ENCODE measurements at places on chromosomes 16 and 17. TPM values are rescaled to one million over a fixed set of nuclear protein-coding genes. Genes with fewer than 3 reads are reported as not detected.
A peak's percentile ranks its signal among the peaks of the same experiment; 100 is the strongest.

DNA sequence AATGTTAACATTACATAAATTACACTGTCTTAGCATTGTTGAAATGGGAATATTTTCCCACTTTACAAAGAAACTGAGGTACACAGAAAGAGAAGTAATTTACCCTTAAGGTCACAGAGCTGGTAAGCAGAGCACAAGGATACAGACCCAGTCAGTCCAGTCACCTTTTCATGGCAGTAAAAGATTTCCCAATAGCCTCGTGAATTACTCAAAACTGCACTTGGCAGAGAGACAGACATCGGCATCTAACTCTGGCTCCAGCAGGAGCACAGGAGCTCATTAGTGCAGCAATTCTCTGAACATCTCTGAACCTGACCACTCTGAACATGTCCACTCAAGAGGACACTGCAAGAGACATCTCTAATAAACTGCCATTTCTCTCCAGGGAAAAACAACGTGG, 3.1 kb downstream of the TEX2 start:
- no peak overlapping the region for H3K4me3 ChIP-seq
- H3K27ac ChIP-seq = no peak overlapping the region
- no peak for DNase-seq
- peaks cover 7% of the 10 kb centered on the region for H3K4me1 ChIP-seq
- peaks cover 6% of the 10 kb centered on the region for H3K27me3 ChIP-seq
- H3K36me3 ChIP-seq = no peaks in the 10 kb centered on the region

DNA sequence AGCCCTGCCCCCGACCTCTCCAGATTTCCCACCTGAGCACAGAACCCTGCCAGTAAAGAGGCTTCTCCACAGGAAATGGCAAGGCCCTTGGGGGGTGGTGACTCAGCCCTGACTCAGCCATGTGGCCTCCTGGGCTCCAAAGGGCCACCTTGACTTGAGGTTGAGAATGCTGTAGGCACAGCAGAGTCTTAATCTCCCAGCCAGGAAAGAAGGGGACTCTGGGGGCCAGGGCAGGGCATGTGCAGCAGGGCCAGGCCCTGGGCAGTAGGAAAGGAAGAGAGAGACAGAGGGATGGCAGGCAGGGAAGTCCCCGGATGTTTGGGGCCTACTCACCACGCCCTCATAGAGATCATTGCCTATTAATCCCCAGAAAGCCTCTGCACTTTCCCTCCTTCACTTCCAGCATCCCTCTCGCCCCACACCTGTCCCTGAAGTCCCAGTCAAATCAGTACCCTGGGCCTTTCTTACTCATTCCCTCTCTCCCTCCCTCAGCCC, 4.8 kb upstream of the ITGA3 start:
- H3K27ac ChIP-seq = no peak overlapping the region
- DNase-seq = no peak
- peaks cover 22% of the 10 kb centered on the region for H3K27me3 ChIP-seq
- no peaks in the 10 kb centered on the region for H3K36me3 ChIP-seq
- no peak overlapping the region for H3K4me3 ChIP-seq

GRCh38 chr16:13866073-13866472, 53.9 kb upstream of the ERCC4 start:
- H3K36me3 ChIP-seq = no peaks in the 10 kb centered on the region
- no peaks in the 10 kb centered on the region for H3K27me3 ChIP-seq
- H3K4me1 ChIP-seq = peaks cover 5% of the 10 kb centered on the region

- peaks cover 2% of the 10 kb centered on the region for H3K27me3 ChIP-seq
- peak; percentile 32 for DNase-seq
- H3K4me1 ChIP-seq = peaks cover 3% of the 10 kb centered on the region
- H3K4me3 ChIP-seq = no peak overlapping the region
- no peak overlapping the region for H3K27ac ChIP-seq
These were observed 364.0 kb downstream of the NPIPA8 start for GRCh38 chr16:17972460-17972943.

Gene TNFSF12
- total RNA-seq = 0.83 TPM

DNA sequence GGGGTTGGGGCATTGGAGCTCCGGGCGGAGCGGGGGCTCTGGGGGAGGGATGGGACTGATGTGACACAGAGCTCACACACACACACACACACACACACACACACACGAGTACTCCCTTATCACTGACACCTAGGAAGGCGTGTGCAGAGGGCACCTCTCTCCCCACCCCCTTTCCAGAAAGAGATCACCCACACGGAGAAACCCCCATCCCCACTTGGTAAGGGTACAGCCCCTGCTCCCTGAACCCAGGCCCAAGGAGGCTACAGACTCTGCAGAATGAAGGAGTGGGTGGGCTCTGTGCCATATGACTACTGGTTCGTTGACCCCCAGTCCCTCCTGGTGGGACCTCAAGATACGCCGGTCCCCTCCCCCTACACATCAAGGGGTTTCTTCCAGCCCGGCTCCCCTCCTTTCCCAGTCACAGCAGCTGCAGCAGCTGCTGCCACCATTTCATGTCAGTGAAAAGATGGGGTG, 8.7 kb upstream of the ARHGAP23 start:
- no peaks in the 10 kb centered on the region for H3K36me3 ChIP-seq
- H3K27me3 ChIP-seq = peaks cover 16% of the 10 kb centered on the region
- DNase-seq = no peak
- no peak overlapping the region for H3K27ac ChIP-seq

DNA sequence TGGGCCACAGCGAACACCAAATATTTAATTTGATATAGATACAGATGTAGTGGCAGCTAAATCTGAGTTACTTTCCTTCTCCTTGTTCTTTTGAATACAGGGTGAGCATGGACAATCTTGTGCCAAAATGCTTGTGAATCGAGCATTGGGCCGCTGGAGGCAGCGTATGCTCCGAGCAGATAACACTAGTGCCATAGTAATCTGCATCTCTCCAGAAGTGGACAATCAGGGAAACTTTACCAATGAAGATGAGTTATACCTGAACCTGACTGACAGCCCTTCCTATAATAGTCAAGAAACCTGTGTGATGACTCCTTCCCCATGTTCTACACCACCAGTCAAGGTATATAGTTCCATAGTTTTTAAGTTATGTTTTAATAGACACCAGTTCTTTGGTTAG, 21.2 kb upstream of the BCAS3 start:
- no peaks in the 10 kb centered on the region for H3K4me1 ChIP-seq
- no peaks in the 10 kb centered on the region for H3K36me3 ChIP-seq
- no peak overlapping the region for H3K4me3 ChIP-seq
- no peaks in the 10 kb centered on the region for H3K27me3 ChIP-seq

Gene ZFPM1
- total RNA-seq = 11.1 TPM

- H3K36me3 ChIP-seq = no peaks in the 10 kb centered on the region
- H3K27me3 ChIP-seq = no peaks in the 10 kb centered on the region
- H3K4me1 ChIP-seq = peaks cover 6% of the 10 kb centered on the region
- no peak for DNase-seq
- H3K27ac ChIP-seq = no peak overlapping the region
These were observed 21.7 kb downstream of the IL4R start for GRCh38 chr16:27335349-27336053.

DNA sequence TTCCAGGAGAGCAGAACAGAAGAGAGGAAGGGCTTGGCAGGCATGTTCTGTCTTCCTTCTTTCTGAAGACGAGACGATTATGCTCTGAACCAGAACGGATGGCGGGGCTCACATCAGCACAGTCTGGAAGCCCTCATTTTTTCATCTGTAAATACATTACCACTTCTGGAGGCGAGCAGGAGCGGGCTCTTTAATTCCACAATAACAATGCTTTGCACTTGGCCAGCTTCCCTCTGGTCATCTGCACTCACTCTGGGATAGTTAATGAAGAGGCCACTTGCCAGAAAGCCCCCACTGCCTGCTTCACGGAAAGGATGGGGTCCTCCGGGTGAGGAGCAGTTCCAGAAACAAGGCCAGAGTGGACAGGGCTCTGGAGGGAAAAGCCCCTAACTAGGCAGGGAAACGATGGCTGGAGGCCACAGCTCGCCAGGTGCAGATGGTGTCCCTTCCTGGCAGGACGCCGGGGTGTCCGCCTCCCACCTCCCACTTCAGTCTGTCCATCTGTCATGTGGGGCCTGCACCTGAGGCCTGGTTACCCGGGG, 13.1 kb upstream of the BCAR1 start:
- H3K36me3 ChIP-seq = no peaks in the 10 kb centered on the region
- peaks cover 38% of the 10 kb centered on the region for H3K4me1 ChIP-seq
- peaks cover 19% of the 10 kb centered on the region for H3K27me3 ChIP-seq
- DNase-seq = no peak
- peak overlapping the region; percentile 90 for H3K4me3 ChIP-seq

Gene SLC6A4
- total RNA-seq = not detected

Gene NOG
- total RNA-seq = not detected

- H3K27ac ChIP-seq = peak overlapping the region; percentile 86
- H3K27me3 ChIP-seq = peaks cover 3% of the 10 kb centered on the region
- no peaks in the 10 kb centered on the region for H3K36me3 ChIP-seq
- H3K4me3 ChIP-seq = peak overlapping the region; percentile 90
These were observed 597 bp downstream of the OVCA2 start for GRCh38 chr17:2042390-2042847.

Gene AKAP10
- 29.8 TPM for total RNA-seq

DNA sequence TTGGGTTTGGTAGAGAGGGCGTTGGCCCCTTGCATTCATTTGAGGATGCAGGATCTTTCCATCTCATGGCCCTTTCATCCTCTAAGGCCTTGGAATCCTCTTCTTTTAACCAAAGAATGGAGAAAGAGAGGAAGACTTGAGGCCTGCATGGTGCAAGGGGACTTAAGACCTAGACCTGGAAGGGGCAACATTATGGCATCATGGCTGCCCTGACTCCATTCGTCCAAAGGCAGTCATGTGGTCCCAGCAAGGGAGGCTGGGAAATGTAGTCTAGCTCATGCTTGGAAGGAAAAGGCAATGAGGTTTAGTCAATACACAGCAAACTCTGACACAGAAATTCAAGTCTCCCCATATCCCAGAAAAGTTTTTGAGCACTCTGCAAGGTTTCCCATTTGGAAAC, 30.7 kb upstream of the CDRT4 start:
- peaks cover 6% of the 10 kb centered on the region for H3K4me1 ChIP-seq
- DNase-seq = peak; percentile 26
- H3K27me3 ChIP-seq = peaks cover 3% of the 10 kb centered on the region
- H3K36me3 ChIP-seq = no peaks in the 10 kb centered on the region
- no peak overlapping the region for H3K4me3 ChIP-seq

Gene NGFR
- total RNA-seq = 131 TPM

DNA sequence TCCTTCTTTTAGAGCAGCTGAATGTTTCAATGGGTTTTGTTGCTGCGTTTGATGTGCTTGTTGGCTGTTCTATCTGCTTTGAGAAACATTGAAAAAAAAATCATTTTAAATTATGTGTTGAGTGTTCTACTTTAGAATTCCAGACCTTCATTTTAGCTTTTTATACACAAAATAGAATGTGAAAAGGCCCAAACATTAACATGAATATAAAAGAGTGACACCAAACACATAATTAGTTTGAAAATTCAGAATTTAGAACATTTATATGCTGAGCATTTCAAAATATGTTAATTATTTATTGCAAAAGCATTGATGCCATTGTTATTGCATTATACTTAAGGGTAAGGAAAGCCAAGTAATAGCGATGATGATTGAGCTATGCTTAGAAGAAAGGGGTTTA, 2.9 kb downstream of the NFAT5 start:
- peaks cover 17% of the 10 kb centered on the region for H3K4me1 ChIP-seq
- H3K4me3 ChIP-seq = no peak overlapping the region
- H3K27ac ChIP-seq = no peak overlapping the region

Gene PLLP
- total RNA-seq = not detected

DNA sequence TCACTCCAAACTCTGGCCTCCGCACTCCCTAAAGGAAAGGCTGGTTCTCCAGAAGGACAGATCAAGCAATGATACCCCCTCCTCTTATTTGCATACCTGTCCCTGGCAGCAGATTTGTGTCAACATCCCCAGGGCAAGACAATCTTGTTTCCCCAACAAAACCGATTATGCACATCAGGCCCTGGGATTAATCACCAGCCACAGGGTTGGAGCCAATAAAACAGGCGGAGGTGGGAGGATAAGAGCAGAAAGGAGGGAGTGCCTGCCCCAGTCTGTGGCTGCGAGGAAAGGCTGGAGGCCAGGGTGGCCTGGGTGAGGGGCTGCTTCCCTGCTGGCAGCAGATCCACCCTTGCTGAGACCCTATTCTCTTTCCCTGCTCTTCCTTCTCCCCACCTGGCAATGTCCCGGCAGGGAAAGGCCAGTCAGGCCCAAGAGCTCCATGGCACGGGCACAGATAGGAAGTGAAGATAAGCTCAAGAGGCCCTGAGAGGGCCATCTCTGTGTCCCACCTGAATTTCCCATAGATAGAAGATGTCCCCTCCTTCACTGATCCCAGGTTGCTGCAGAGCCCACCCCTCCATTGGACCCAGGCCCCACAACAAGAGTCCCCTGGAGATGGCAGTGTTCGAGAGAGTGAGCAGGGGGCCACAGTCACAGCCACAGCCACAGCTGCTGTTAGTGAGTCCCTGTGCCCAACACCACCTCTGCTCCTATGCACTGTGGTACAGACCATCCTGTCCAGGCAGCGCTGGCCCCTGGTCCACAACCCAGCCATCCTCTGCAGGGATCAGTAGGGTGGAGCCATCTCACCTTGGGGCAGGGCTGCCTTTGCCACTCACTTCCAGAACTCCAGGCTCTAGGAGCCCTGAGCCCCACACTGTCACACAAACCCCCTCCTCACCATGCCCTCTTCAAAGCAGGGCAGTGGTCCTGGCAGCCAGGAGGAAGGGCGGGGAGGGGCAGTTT, 137.5 kb downstream of the SDK2 start:
- no peak overlapping the region for H3K4me3 ChIP-seq
- no peak for DNase-seq
- no peak overlapping the region for H3K27ac ChIP-seq
- H3K36me3 ChIP-seq = peaks cover 5% of the 10 kb centered on the region
- peaks cover 10% of the 10 kb centered on the region for H3K27me3 ChIP-seq

Gene ABAT
- 70.9 TPM for total RNA-seq

DNA sequence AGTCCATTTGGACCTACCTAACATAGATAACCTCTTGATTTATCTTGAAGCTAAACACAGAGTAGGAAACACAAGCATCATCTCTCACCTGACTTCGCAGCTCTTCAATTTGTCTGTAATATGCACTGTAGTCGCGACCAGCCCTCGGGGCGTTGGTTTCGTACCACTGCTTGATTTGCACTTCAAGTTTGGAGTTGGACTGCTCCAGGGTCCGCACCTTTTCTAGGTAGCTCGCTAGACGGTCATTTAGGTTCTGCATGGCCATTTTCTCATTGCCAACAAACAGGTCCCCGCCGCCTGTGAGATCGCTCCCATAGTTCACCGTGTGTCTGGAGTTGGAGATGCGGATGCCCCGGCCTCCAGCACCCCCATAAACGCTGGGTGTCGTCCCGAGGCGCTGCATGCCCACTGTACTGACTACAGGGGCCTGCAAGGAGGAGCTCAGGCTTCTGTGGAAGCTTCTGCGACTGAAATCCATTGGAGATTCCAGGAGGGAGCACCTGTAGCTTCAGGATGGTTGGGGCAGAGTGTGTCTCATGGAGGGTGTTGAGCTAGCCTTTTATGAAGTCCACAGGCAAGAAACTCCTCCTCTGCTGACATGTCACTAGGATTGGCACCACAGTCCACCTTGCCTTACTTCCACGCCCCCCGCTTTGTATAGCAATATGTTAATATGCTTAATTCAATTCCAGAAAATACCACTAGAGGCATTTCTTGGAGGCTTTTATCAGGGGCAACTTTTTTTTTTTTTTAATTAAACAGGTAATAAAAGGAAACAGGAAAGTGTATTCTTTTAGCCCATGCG, at the start of gene KRT20:
KRT20 (minus strand) TSS at position 535 of the 805 bp plus-strand sequence; CDS start at position 478, 57 bp downstream.
- DNase-seq = no peak
- H3K4me3 ChIP-seq = no peak within 1 kb of the TSS
- H3K27ac ChIP-seq = no peak within 1 kb of the TSS
- H3K4me1 ChIP-seq = no peaks in the 10 kb centered on the region

GRCh38 chr16:17238285-17239028, 232.3 kb downstream of the XYLT1 start:
- no peak for DNase-seq
- peaks cover under 1% of the 10 kb centered on the region for H3K4me1 ChIP-seq
- H3K4me3 ChIP-seq = no peak overlapping the region
- peaks cover 20% of the 10 kb centered on the region for H3K36me3 ChIP-seq
